ENCODE measurements at places on chromosomes 2 and 18.

DNA sequence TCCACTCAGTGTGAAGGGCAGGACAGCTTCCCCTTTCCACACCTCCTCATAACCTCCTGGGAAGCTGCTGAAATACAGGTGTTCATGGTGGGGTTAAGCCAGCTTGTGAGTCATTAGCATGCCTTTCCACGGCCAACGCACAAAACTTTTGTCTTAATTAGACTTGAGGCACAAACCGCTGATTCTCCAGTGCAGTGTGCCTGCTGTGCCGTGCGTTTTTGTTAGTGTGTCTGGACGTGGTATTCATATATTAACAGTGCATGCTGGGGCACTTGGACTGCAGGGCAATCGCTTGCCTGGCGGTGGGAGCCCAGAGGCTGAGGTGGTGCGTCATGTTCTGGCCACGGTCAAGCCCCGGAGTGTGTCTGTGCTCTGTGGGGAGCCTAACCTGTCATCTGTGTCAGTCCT is 156.2 kb downstream of the SH3RF3 start:
- no peak for DNase-seq

- no peak for DNase-seq
These were observed 267.6 kb upstream of the RAB12 start for GRCh38 chr18:8341481-8342230.

DNA sequence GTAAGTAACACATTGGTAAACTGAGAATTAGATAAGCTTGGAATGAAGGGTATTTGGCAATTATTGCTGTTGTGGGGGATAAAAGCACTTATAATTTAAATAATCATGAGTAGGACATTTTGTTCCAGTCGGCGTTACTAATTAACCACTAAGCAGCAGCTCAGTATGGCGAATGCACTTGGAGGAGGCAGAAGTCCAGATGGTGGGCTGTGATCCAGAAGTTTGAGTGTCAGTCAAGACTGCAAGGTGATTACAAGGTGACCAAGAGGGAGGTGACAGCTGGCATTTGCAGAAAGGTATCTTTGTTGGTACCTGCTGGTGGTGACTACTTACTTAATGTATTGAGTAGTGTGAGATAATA is 643.6 kb upstream of the FAM98A start:
- DNase-seq: no peak

DNA sequence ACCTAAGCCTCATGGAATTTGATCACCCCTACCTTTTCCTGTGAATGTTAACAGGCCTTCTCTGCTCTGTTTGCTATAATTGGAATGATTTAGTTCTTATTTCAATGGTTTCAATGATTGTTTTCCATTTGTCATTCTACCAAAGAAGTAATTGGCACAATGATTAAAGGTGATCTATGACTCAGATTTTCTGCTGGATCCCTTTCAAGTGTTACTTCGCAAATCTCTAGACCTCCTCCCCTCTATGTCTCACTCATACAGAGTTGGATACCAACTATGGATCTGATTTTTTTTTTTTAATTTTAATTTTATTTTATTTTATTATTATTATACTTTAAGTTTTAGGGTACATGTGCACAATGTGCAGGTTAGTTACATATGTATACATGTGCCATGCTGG is 29.6 kb upstream of the FAM117B start:
- DNase-seq: no peak

GRCh38 chr18:75544496-75544895 is 117.0 kb upstream of the SMIM21 start:
- DNase-seq: no peak

GRCh38 chr2:61045999-61046398 is 19.7 kb upstream of the SANBR start:
- no peak for DNase-seq

GRCh38 chr2:27960237-27960912 is 69.8 kb downstream of the BABAM2 start:
- DNase-seq: peak; percentile 16

GRCh38 chr2:1798785-1799144 is 54.5 kb upstream of the PXDN start:
- DNase-seq: no peak

DNA sequence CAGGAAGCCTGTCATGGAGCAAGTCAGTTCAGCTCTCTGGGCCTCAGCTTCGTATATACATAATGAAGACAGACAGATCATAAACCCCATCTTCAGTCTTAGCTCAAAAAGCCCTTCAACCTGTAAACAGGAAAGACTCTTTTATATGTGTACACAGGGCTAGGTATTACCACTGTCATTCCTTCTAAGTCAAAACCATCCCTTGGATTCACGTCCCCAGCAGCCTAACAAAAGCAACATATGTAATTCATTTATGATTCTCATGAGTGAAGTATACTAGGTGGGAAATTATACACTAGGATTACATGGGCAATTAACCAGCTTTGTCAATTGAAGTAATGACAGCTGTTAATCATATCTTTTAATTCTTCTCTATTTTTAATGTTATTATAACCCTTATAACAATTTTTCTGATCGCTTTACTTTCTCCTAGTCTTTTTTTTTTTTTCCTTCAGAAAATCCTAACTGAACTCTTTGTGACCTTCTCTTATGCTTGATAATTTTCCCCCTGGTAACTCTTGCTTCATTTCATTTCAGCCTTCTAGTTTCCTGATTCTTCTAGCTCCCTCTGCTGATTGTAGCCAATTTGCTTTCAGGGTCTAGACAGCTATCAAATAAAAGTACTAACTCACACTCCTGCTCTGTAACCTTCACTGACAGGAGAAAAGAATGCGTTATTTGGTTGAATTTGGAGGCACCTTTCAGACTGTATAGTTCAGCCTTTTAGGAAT is 99.7 kb downstream of the RBM43 start:
- no peak for DNase-seq

GRCh38 chr2:185802926-185803325 is 64.3 kb downstream of the FSIP2 start:
- no peak for DNase-seq

GRCh38 chr18:22300665-22301636 is 116.8 kb downstream of the CTAGE1 start:
- peak; percentile 90 for DNase-seq

GRCh38 chr2:214127571-214127970 is 283.3 kb upstream of the VWC2L start:
- no peak for DNase-seq

- no peak for DNase-seq
These were observed 80.4 kb downstream of the ARMC9 start for GRCh38 chr2:231278868-231279267.

GRCh38 chr18:79442508-79443221 is 46.9 kb downstream of the NFATC1 start:
- DNase-seq: peak; percentile 71

- no peak for DNase-seq
These were observed 82.8 kb upstream of the RMP24 start for GRCh38 chr18:35889677-35890076.

DNA sequence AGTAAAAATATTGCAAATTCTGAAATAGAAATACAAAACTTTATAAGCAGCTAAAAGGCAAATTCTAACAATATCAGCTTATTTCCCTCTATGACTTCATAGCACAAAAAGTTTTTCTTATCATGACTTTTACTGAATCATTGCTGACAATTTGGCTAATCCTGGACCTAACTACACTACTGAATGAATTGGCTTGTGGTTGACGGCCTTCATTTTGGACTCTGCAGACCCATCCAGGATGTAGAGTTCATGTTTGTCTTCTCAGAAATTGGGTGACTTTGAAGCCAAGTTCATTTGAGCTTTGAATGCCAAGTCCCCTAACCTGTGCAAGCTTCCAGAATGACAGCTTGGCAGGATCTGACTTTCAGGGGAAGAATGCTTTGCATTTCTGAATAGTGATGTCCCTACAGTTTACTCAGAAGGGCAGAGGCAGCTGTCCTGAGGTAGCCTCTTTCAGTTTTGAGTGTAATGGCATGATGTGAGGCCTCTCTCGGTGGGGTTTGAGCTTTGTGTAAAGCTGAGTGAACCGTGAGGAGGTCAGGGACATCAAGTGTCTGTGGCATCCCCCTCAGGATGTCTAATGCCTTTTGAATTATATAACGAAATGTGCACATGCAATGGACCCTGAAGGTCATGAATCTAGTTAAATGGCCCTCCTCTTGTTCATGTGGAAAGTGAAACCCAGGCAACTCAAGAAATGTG is 48.0 kb downstream of the EFEMP1 start:
- DNase-seq: no peak

DNA sequence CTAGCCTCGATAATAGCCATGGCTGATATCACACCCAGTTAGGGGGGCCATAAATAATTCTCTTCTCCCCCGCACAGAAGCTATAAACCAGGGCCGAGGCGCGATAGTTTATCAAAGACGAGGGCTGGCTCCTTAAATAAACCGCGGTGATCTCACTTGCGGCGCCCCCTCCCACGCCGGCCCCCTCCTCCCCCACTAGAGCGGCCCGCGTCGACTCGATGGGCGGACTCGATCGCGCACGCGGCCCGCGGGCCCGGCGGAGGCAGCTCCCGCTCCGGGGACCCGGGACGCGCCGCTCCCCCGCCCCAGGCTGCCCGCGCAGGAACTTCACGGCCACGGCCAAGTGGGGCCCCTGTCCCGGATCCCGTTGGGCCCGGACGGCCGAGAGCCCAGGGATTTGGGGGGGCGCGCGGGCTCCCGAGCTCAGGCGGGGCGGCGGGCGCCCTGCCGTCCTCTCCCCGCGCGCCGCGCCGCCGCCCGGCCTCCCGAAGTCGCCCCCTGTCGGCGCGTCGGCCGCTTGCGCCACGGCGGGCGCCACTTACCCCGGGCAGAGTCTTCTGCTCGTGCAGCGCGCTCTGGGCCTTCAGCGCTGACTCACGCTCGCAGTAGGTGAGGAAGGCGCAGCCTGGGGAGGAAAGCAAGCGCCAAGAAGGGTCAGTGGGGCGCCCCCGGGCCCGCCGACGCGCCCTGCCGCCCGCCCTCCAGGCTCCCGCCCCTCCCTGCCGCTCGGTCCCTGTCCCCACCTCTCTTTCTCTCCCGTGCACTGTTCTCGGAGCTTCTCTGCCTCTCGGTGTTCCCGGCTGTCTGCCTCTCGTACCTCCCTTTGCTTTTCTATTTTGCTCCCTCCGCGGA is 80.4 kb downstream of the CELF4 start:
- no peak for DNase-seq

GRCh38 chr2:33442528-33443079 is 33.8 kb upstream of the RASGRP3 start:
- DNase-seq: no peak

DNA sequence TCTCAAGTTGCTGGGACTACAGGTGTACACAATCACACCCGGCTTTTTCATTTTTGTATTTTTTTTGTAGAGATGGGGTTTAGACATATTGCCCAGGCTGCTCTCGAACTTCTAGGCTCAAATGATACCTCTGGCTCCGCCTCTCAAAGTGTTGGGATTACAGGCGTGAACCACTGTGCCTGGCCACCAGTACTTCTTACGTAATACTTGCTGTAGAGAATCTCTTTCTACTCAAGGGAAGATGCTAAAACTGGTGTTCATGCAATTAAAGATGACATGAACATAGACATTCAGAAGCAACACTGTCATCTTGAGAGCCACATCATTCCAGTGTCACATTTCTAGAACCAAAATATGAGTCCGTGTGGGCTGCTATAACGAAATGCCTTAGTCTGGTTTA is 53.7 kb upstream of the FRZB start:
- DNase-seq: no peak

DNA sequence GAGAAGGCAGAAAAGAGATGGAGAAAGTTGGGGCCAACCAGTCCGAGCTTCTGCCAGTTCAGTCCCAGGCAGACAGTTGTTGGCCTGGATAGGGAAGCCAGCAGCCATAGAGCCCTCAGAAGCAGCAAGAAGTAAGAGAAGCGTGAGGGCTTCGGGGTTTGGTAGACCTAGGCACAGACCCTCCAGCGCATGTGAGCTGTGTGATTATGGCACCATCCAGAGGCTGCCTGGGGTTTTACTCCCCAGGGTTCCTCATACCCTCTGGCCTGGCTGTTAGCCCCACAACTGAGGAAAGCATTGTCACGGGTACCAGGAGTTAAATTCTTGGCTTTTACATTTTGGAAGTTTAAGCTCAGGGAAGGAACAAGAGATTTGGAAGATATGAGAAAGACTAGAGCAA is 93.7 kb upstream of the RAB6C start:
- DNase-seq: no peak

DNA sequence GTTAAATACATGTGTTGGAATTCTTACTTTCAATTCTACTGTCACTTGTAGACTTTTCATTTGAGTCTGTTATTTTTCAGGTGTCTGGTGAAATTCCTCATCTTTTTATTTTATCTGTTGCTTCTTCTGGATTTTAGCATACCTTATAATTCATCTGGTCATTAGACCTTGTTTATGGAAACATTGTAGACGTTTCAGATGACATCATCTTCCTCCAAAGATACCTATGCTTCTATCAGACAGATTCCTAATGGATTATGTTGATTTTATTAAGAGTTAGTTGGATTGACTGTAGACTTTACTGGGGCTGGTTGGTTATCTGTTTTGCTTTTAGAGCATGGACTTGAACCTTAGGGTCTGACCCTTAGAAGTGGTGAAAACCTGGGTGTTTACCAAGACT is 15.3 kb upstream of the MFSD2B start:
- DNase-seq: no peak

- no peak for DNase-seq
These were observed 149.9 kb downstream of the RBM43 start for GRCh38 chr2:151111599-151112278.

- DNase-seq: no peak
These were observed 269.3 kb downstream of the TNS1 start for GRCh38 chr2:217733461-217733860.

- no peak for DNase-seq
These were observed 233.4 kb downstream of the AGPS start for GRCh38 chr2:177625744-177626650.

DNA sequence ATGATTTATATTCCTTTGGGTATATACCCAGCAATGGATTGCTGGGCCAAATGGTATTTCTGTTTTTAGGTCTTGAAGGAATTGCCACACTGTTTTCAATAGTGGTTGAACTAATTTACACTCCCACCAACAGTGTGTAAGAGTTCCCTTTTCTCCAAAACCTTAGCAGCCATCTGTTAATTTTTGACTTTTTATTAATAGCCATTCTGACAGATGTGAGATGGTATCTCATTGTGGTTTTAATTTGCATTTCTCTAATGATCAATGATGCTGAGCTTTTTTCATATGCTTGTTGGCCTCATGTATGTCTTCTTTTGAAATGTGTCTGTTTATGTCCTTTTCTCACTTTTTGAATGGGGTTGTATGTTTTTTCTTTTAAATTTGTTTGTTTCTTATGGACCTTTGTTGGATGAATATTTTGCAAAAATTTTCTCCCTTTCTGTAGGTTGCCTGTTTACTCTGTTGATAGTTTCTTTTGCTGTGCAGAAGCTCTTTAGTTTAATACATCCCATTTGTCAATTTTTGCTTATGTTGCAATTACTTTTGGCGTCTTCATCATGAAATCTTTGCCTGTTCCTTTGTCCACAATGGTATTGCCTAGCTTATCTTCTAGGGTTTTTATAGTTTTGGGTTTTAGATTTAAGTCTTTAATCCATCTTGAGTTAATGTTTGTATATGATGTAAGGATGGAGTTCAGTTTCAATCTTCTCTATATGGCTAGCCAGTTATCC is 119.7 kb upstream of the XIRP2 start:
- DNase-seq: no peak

Measured in GF-D8 (cell line).